A549 treated with DMSO at 1 μM for 4 hours (cell line): ENCODE measurements at places on chromosomes 6 and 20. TPM values are rescaled to one million over a fixed set of nuclear protein-coding genes. Genes with fewer than 3 reads are reported as not detected.

The TINAG gene
- not detected in 5 replicates for total RNA-seq

The CLPSL1 gene
- not detected in 5 replicates for total RNA-seq

The CRISP3 gene
- total RNA-seq, result not detected in 5 replicates

The BNIP5 gene
- not detected in 5 replicates for total RNA-seq

The HUS1B gene
- 0.09 to 0.41 TPM (median 0.25 TPM) in 4 of 5 replicates, not detected in the other for total RNA-seq

The GPR6 gene
- not detected in 5 replicates for total RNA-seq

The SPATS1 gene
- total RNA-seq, result not detected in 5 replicates

The ADGB gene
- total RNA-seq, result not detected in 5 replicates

The SSR1 gene
- total RNA-seq, result 71.5 to 84.7 TPM (median 78.0 TPM) in 5 replicates

The TREM2 gene
- total RNA-seq, result 0.09 TPM in 1 of 5 replicates, not detected in the others

The SCGN gene
- total RNA-seq, result 0.06 to 0.23 TPM (median 0.16 TPM) in 3 of 5 replicates, not detected in the others
